ENCODE measurements at places on chromosomes 3 and 15. TPM values are rescaled to one million over a fixed set of nuclear protein-coding genes. Genes with fewer than 3 reads are reported as not detected.

The PRKCI gene
- total RNA-seq = 18.6 TPM

The GP5 gene
- 1.3 TPM for total RNA-seq

GRCh38 chr3:15647611-15648167 lies 46.1 kb downstream of the BTD start:
- DNase-seq = peak; percentile 84

- DNase-seq = no peak
These were observed 202.4 kb upstream of the RGMA start for GRCh38 chr15:93291380-93291779.

GRCh38 chr3:64207289-64208080 lies 17.8 kb downstream of the PRICKLE2 start:
- no peak for DNase-seq

- DNase-seq = no peak
These were observed 34.1 kb downstream of the CEP19 start for GRCh38 chr3:196677931-196678330.

GRCh38 chr15:52822475-52822874 lies 32.3 kb upstream of the ONECUT1 start:
- no peak for DNase-seq

GRCh38 chr3:12421132-12421531 lies 63.1 kb upstream of the TSEN2 start:
- DNase-seq = no peak

Data from activated CD4-positive, alpha-beta memory T cell treated with anti-CD3 and anti-CD28 coated beads, Interleukin-2, amount 10 ng/mL, durations not matched to agents 7 days and 5 days (primary cell).